ENCODE measurements at places on chromosomes 5 and 9.

GRCh38 chr5:95720094-95720786, 10.9 kb upstream of the RHOBTB3 start:
- no peak for DNase-seq

DNA sequence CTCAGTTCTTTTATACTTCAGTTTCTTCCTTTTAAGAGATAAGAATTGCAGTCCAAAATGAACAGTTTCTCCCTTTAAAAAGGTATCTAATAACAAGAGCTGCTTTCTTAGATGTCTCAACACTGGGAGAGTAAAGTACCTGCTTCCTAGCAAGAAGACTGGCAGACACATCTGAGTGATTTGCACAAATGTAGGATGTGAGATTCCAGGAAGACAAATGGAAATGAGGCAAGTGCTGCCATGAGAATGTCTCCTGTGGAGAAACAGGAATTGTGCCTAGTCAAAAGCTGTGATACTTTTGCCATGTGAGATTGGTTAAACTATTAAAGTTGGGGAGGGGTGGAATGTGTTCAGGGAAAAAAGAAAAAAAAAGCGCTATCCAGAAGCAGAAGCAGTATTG, 159.1 kb downstream of the HTR1A start:
- DNase-seq: peak; percentile 48

- DNase-seq: no peak
Observed at GRCh38 chr9:128607642-128608350, 48.9 kb downstream of the DYNC2I2 start.

- DNase-seq: no peak
Observed at GRCh38 chr9:129177443-129177790, 644 bp downstream of the IER5L start.

- no peak for DNase-seq
Observed at GRCh38 chr9:7762600-7762999, 37.0 kb downstream of the DMAC1 start.

DNA sequence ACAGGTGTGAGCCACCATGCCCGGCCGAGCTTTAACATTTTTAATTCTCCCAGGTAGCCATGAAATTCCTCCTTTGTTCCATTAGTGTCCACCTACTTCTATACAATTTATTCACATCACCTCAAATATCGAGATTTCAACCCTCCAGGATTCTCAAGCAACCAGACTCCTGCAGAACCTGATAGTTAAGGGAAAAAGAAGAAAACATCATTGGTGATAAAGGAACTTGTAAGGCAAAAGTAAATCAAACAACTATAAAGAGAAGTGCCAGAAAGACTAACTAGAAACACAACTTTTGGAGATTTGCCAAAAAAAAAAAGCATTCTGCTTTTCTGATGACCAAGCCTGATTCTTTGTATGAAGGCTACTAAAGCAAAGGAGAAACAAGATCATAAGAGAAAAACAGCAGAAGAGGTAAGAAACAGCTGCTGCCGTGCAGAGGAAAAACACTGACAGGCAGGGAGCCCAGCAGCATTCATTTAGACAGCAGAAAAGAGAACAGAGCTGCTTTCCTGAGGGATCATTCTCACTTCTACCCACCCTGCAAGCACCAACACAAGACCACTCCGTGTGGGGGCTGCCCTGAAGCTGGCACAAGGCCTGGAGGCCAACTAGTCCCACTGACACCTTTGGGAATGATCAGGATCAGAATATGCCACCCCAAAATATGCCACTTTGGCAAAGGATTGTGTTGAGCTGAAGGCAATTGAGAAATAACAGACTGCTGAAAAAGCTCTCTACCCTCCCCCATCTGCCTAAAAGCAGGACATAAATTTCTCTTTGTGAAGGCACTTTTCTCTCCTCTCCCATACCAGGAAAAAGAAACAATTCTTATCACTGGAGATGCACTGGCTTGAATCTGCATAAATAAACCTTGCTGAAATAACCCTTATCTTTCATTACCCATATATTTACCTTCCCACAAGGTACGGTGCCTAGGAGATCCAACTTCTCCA, 75.1 kb downstream of the ALDH7A1 start:
- DNase-seq: no peak

- no peak for DNase-seq
Observed at GRCh38 chr9:134375011-134375390, 48.7 kb downstream of the RXRA start.

DNA sequence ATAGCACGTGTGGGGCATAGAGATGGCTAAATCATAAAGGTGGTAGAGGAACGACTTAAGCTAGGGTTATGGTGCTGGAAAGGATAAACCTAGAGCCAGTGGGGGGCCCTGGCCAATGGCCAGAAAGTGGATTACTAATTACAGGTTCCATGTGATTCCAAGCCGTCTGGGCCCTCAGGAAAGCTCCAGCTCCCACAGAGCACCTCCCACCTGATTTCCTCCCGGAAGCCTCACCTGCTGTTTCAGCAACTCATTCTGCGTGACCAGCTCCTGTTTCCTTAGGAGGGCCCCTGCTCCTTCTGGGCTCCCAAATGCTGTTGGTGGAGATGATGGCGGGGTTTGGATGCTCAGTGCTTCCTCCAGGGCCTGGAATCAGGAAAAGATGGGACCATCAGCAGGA, 16.2 kb downstream of the GPX3 start:
- DNase-seq: peak; percentile 69

- DNase-seq: no peak
Observed at GRCh38 chr5:97364731-97365130, 181.7 kb upstream of the RIOK2 start.

DNA sequence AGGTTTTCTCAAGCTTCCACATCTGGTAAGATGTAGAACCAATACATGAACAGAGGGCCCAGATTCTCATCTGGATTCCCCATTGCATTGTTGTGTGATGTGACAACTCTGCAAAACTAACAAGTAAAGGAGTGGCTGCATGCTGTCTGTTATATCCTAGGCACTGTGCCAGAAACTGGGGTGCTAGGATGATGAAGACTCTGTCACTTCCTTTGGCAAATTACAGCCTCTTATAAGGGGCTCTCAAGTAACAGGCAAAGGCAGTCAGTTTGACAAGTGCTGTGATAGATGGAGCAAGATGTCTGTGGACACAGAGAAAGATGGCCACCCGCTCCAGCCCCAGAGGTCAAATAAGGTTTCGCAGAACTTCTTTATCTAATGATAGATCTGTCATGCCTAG, 115.7 kb downstream of the PAPPA start:
- DNase-seq: no peak

- no peak for DNase-seq
Observed at GRCh38 chr9:76086539-76086938, 196.1 kb downstream of the PCSK5 start.

DNA sequence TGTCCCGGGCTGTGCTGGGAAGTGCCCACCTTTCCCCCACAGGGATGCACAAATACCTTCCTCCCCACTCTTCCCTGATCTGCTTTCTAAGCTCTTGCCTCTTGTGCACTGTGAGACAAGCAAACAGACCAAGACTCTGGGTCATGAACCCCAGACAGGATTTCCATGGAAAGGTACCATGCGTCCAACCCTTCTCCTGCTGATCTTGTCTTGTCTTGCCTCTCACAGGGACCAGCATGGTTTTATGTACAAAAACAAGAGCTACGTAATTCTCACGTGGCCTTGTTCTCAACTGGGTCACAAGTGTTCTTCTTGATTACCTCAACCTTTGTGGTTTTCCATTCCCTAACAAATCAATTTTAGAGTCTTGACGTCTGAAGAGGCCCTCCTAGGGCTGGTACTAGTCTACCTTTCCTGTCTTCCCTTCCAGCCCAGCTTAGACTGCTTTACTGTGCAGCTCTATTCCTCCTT, 176.5 kb upstream of the MAP3K1 start:
- no peak for DNase-seq

- no peak for DNase-seq
Observed at GRCh38 chr5:110900829-110901228, 162.0 kb downstream of the SLC25A46 start.

GRCh38 chr5:107502676-107503060, 168.1 kb downstream of the EFNA5 start:
- DNase-seq: no peak

- no peak for DNase-seq
Observed at GRCh38 chr5:153617190-153617589, 126.7 kb downstream of the GRIA1 start.

GRCh38 chr5:107636555-107636954, 34.2 kb downstream of the EFNA5 start:
- DNase-seq: no peak

DNA sequence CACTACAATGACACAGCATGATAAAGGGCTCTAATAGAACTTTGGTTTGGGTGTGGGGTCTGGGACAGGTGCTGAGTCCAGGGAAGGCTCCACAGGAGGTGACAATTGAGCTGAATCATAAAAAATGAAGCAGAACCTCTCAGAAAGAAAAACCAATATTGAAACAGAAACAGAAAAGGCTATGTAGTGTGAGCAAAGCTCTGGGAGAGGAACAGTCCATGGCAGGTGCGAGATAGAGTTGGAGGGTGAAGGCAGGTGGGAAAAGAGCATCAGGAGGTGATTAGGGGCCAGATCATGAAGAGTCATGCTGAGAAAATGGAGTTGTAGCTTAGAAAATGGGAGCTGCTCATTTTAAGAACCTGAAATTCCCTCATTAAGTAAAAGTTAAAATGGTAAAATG, 164.9 kb downstream of the KCTD16 start:
- no peak for DNase-seq

DNA sequence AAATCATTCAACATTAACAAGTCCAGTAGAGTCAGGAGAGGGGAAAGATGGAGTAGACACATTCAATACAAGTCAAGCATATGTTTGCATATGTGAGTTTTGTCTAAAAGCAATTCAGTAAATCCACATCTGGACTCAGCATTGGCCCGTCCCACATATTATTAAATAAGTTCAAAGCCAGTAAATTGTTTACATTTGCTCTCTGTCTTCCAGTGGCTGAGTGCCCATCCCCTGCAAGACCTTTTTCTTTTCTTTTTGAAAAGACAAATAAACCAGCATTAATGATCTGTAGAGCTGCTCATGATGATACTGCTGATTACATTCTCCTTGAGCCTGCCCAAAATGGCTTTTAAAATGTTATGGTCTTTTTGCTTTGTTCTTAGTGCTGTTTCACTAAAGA, 71.1 kb downstream of the TNC start:
- DNase-seq: no peak

DNA sequence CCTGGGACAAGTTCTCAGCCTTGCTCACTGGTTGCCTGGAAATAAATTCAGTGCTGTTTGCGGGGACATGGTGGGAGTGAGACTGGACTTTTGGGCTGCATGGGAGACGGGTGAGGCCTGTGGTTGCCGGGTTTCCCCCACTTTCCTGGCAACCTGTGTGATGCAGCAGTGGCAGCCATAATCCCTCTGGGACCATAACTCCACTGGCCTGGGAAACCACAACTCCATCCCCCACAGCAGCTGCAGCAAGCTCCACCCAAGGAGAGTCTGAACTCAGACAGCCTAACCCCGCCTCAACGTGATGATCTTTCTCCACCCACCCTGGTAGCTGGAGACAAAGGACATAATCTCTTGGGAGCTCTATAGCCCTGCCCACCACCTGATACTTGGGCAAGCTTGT, 349.9 kb downstream of the PIK3R1 start:
- peak; percentile 51 for DNase-seq

DNA sequence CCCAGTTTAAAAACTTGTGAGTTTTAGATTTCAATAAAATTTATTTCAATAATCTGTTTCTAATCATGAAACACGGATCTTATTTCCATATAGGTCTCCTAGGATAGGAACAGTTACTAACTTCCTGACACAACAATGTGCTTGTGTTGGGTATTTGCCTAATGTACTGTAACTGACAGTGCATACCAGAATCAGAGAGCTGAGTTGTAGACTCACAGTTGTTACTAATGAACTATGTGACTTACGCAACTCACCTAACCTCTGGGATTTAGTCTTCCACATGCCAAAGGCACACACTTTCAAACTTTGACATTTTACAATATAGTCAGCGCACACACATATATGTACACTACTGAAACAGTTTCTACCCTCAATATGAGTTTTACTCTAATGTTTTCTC, 77.7 kb downstream of the HOMER1 start:
- DNase-seq: no peak

GRCh38 chr9:128136816-128137793, 9.6 kb upstream of the PTGES2 start:
- peak; percentile 29 for DNase-seq

DNA sequence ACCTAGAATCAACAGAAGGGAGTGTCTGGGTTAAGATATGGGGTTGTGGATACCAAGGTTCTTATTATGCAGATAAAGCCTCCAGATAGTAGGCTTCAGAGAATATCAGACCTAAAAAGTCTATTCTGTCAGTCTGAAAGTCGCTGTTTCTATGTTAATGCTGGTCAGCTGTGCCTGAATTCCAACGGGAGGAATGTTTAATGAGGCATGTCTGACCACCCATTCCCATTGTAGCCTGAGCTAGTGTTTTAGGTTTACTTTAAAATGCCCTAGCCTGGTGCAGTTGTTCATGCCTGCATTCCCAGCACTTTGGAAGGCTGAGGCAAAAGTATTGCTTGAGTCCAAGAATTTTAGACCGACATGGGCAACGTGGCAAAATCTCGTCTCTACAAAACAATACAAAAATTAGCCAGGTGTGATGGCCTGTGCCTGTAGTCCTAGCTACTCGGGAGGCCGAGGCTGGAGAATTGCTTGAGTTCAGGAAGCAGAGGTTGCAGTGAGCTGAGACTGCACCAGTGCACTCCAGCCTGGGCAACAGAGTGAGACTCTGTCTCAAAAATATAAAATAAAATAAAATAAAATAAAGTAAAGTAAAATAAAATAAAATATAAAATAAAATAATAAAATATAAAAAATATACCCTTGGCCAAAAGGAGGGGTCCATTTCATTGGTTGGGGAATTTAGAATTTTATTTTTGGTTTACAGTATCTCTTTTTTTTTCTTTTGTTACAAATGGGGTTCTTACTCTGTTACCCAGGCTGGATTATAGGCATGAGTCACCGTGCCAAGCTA, 7.8 kb upstream of the SOX30 start:
- DNase-seq: no peak
